Esophagus (tissue), 2 donors: ENCODE measurements at places on chromosomes 11 and 22. TPM values are rescaled to one million over a fixed set of nuclear protein-coding genes. Genes with fewer than 3 reads are reported as not detected.

The NFAM1 gene
- 0.28 TPM for polyA plus RNA-seq

The OSBPL5 gene
- polyA plus RNA-seq: 10.4 TPM

The SPA17 gene
- 7.8 TPM for polyA plus RNA-seq

The P2RX6 gene
- polyA plus RNA-seq: 0.29 TPM

The FDXACB1 gene
- 1.3 TPM for polyA plus RNA-seq

The KCNA4 gene
- not detected for polyA plus RNA-seq

The KRTAP5-2 gene
- polyA plus RNA-seq: not detected

The SLC17A6 gene
- not detected for polyA plus RNA-seq

The HDAC10 gene
- 42.4 TPM for polyA plus RNA-seq

The CCDC73 gene
- 0.02 TPM for polyA plus RNA-seq

The CDCA5 gene
- 8.8 TPM for polyA plus RNA-seq

The TNNI2 gene
- polyA plus RNA-seq: 166 TPM

The OR52N4 gene
- 0.04 TPM for polyA plus RNA-seq

The SELENOM gene
- polyA plus RNA-seq: 127 TPM

The DDI1 gene
- not detected for polyA plus RNA-seq

The MN1 gene
- 1.5 TPM for polyA plus RNA-seq

The DCDC1 gene
- polyA plus RNA-seq: 0.02 TPM

The CBX7 gene
- 12.2 TPM for polyA plus RNA-seq

The KRTAP5-8 gene
- 0.07 TPM for polyA plus RNA-seq

The JOSD1 gene
- polyA plus RNA-seq: 9.2 TPM

The NUCB2 gene
- polyA plus RNA-seq: 174 TPM

The APOA5 gene
- polyA plus RNA-seq: not detected

The MS4A1 gene
- 1.5 TPM for polyA plus RNA-seq

The ST14 gene
- 86.4 TPM for polyA plus RNA-seq

The NKAPD1 gene
- polyA plus RNA-seq: 9.0 TPM

The CHRNA10 gene
- polyA plus RNA-seq: 0.66 TPM

The UNC93B1 gene
- 20.5 TPM for polyA plus RNA-seq

The SNX32 gene
- polyA plus RNA-seq: 0.15 TPM

The DDIAS gene
- polyA plus RNA-seq: 0.92 TPM

The PTPRCAP gene
- 6.5 TPM for polyA plus RNA-seq

The DAGLA gene
- polyA plus RNA-seq: 5.0 TPM

The GPR83 gene
- polyA plus RNA-seq: 0.06 TPM

The PTS gene
- 53.8 TPM for polyA plus RNA-seq

The RHOD gene
- 213 TPM for polyA plus RNA-seq

The EFEMP2 gene
- polyA plus RNA-seq: 9.2 TPM

The APLNR gene
- polyA plus RNA-seq: 0.54 TPM

The MUC5AC gene
- polyA plus RNA-seq: 0.08 TPM

The SLC6A5 gene
- not detected for polyA plus RNA-seq

The SLC5A12 gene
- 0.02 TPM for polyA plus RNA-seq

The OR2D3 gene
- not detected for polyA plus RNA-seq

The MAPK8IP2 gene
- polyA plus RNA-seq: 0.61 TPM

The SCN3B gene
- 0.29 TPM for polyA plus RNA-seq

The NCAM1 gene
- 1.7 TPM for polyA plus RNA-seq

The MYO18B gene
- 0.31 TPM for polyA plus RNA-seq
